ENCODE measurements at places on chromosomes 6 and 20.
A peak's percentile ranks its signal among the peaks of the same experiment; 100 is the strongest.

DNA sequence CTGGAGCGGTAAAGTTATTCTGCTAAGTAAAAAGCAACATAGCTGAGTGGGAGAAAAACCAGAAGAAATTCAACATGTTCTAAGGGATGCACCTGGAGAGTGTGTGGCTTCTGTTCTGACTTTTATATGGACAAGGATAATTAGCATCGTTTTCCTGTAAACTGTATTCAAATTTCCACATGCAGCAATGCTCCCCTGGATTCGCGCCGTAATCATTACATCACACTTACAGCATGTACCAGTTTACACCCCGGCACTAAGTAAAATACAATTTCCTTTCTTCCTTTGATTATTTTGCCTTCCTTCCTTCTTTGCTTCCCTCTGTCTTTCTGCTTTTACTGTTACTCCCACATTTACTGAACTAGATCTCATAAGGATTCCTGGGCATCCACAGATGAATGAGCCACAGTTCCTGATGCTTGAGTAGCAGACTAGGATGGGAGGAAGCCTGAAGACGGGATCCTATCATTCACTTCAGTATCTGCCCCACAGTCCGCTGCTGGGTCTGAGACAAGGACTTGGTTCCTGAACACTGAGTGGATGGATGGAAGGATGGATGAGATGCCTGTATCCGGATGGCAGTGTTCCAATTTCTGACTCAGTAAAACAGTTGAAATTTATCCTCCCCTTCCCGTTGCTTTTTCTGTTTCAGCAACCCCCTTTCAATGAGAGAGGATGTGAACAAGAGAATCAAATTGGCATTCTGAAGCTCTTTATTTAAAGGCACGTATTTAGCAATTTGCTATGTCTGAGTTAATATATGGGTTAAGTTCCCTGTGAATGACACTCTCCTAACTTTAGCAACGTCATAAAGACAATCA lies 174.6 kb downstream of the GJA10 start:
- DNase-seq: no peak

DNA sequence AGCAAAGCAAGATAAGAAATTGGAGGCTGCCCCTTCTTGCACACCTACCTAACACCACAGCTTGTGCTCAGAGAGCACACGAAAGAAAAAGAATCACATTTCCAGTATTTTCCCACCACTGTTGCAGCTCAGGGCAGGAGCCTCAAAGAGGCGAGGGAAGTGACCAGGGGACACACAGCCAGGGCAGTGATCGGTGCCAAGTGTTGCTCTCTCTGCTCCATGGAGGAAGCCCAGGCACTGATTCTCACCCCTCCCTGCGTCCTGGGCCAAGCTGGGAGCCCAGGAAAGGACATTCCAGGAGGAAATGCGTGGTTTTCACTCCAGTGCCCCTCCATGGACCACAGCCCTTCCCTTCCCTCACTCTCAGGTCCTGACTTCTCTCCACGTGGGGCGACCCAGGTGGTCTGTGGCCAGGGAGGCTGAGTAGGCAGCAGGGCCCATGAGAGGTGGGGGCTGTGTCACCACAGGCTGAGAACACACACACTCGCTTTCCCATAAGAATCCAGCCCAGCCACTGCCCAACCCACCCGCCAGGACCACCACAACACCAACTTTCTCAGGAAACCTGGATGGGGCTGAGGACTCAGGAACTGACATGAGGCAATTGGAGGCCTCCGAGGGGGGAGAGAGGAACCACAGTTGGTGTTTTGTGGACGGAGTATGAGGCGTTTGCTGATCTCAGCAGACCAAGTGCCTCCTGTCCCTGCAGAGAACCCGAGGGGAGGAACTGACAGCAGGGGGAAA lies 81.7 kb upstream of the MAFB start:
- DNase-seq: no peak

DNA sequence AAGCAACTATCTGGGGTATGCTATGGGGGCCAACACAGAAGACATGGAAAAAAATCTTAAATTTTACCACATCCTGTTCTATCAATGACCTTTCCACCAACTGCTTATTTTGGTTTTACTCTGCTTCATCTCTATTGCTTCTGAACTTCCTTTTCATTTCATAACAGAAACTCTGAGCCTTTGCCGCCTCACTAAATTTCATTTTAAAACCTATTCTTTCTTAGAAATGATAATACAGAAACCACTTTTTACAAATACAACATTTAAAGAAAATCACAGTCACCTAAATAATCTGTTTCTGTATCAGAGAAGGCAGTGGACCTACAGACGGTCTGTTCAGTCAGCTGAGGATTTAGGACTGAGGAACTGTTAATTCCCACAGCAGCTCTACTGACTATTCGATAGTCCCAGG lies 117.5 kb downstream of the KCNQ5 start:
- no peak for DNase-seq

DNA sequence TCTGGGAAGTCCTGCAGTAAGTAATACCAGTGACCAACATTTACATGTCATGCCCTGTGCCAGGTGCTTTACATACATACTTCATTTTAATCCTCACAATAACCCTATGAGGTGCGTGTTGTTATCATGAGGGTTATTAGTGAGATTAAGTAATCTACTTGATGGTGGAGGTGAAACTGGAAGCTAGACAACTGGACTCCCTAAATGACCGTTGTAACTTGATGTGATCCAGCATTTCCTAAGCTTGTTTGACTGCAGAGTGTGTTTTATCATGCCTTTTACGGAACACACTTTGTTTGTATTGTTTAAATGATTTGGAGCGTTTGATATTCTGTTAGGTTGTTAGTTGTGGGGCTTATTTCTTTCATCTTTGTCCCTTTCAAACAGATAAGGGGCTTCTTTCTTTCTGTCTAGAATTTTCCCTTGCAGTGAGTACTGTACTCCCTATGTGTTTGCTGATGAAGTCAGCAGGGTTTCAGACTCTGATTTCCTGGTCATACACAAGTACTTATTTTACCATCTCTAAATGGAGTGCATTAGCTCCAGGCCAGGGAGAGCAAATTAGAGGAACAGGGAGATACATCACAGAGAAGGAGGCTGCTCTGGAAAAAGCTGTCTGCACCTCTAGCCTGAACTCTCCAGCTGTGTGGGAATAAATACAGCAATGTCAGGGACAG lies 29.7 kb downstream of the CHMP4B start:
- DNase-seq: no peak

DNA sequence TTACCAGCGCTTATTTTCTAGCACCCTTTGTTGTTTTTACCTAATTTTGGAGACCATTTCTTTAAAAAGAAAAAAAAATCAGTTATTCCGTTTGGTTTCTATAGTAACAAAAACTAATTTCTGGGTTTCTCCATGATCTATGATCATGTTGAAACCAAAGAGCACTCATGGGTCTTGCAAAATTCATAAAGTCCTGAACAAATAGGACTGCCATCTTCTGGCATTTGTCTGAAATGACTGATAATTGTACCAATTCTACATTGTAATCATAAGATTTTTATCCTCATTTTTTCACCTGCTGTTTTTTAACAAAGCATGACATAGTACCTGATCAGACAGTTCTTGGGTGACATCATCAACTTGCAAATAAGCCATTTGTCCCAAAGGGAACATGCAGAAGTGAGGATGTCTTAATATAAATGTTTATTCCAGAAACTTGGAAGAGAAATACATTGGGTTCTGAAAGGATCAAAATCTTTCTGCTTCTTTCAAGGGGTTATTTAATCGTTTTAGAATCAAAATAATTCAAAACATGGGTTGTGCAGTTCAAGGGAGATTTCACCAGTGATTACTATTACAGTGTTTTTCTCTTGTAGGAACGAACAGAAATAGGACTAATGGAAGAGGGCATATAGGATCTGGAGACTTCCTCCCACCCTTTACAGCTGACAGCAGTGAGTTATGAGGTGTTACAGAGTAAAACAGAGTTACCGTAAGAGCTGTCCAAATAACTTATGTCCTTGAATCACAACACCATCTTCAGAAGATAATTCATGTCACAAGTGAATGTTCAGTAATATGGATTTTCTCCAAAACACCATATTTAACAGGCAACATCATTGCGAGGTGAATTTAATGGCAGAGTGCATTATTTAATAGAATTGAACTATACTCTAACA lies 87.1 kb upstream of the GJE1 start:
- no peak for DNase-seq

- no peak for DNase-seq
Observed at GRCh38 chr20:55253781-55254180, 751.5 kb downstream of the CBLN4 start.

DNA sequence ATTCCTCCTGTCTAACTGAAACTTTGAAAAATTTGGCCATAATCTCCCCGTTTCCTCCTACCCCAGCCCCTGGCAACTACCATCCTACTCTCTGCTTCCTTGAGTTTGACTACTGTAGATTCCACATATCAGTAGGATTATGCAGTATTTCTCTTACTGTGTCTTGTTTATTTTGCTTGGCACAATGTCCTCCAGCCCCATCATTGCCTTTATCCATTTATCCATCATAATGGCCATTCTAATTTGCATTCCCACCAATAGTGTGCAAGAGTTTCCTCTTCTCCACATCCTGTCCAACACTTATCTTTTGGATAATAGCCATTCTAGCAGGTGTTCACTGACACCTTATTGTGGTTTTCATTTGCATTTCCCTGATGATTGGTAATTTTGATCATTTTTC lies 202.3 kb downstream of the THBS2 start:
- DNase-seq: peak; percentile 97

DNA sequence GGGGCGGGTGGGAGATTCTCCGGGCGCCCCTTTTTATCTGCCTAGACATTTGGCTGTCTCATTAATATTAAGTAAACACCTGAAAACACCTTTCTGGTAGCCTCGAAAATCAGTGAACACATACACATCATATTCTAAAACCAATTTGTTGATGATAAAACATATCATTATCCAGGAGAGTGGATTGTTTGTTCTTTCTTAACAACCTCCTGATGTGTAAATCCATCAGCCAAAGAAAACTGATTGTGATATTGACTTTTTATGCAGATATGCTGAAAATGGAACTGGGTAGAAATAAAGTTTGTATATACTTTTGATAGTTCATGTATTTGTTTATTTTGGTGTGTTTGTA lies 75.7 kb downstream of the ADGRG6 start:
- DNase-seq: no peak

DNA sequence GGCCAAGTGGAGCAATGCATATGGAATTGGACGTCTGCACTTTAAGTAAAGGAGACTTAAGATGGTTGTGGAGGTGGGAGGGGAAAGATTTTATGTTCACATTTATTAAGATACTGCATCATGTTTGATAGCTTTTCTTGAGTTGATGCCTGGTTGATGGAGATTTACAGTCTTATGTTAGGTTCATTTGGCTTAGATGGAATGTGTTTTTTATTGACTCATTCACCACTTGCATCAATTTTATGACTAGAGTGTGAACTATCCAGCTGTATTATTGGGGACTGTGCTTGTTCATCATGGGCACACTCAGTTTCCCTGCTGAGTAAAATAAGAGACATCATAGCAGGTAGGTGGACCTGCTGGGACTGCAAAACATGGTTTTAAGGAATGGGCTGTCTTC lies 91.2 kb upstream of the SCP2D1 start:
- no peak for DNase-seq

- DNase-seq: peak; percentile 75
Observed at GRCh38 chr20:1469925-1470571, 3.4 kb upstream of the NSFL1C start.

- no peak for DNase-seq
Observed at GRCh38 chr20:58666702-58667101, 15.6 kb downstream of the STX16 start.

- no peak for DNase-seq
Observed at GRCh38 chr20:49569411-49570115, 1.6 kb upstream of the PTGIS start.

DNA sequence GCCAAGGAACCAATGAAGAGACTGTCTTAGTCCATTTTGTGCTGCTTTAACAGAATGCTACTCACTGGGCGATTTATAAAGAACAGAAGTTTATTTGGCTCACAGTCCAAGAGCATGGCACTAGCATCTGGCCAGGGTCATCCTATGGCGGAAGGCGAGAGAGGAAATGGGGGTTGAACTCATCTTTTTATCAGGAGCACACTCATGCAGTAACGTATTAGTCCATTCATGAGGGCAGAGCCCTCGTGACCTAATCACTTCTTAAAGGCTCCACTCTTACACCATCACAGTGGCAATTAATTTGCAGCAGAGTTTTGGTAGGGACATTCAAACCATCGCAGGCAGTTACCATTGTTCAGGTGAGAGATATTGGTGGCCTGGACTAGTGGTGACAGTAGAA lies 8.5 kb downstream of the ARFGEF2 start:
- DNase-seq: no peak

DNA sequence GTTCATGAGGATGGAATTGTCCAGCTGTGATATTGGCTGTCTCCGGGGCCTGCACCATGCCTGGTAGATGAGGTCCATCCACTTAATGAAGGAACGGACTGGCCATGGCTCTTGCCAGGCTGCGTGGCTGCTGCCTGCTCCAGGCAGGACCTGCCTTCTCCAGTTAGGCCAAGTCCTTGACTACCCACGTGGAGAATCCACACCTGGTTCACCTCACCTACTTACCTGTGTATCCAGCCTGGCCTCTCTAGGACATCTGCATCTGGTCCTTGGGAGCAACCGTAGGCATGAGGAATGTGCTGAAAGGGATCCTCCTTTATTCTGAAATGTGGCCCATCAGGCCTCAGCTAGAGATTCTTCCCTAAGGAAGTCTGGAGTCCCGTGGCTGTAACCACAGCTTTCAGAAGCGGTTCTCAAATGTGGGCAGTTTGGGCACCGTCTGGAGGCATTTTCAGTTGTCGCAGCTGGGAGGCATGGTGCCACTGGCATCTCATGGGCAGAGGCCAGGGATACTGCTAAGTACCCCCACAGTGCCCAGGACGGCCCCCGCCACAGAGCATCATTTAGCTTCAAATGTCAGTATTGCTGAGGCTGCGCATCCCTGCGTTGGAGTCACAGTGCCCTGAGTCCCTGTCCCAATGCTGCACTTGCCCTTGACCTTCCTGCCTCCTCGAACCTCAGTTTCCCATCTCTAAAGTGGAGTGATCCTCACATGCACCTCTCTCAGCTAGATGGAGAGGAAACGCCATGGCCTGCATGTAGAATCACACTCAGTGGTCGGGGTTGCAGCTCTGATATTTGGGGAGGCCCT lies 67.5 kb downstream of the PHACTR3 start:
- no peak for DNase-seq

GRCh38 chr20:24951536-24952083 lies 2.5 kb downstream of the CST7 start:
- peak; percentile 4 for DNase-seq

- no peak for DNase-seq
Observed at GRCh38 chr6:88722686-88723085, 240.7 kb downstream of the RNGTT start.

- DNase-seq: no peak
Observed at GRCh38 chr6:159902620-159903019, 11.8 kb downstream of the MAS1 start.

DNA sequence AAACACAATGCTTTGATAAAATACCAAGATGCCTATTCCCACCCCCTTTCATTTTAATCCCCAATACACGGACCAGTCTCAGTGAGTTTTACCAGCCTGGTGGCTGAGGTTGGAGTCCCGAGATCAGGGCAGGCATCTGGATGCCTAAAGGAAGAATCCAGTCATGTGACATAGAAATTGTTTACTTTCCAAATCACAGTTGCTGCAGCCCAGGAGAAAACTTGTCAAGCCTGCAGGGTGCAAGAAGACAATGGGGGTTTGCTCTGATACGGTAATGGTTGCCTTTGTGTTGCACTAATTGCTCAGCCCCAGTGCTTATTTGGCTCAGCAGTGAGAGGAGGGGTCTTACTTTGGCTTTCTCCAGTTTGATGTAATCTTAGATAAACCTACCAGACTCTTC lies 308.5 kb upstream of the POU3F2 start:
- peak; percentile 49 for DNase-seq

- no peak for DNase-seq
Observed at GRCh38 chr20:56429502-56429901, 17.4 kb downstream of the CASS4 start.

Data from NCI-H146 (cell line).